Left kidney (tissue), 8 donors: ENCODE measurements at places on chromosomes 16 and 17.

GRCh38 chr16:78916928-78917545, 683.5 kb downstream of the MAF start:
- no peak for DNase-seq

DNA sequence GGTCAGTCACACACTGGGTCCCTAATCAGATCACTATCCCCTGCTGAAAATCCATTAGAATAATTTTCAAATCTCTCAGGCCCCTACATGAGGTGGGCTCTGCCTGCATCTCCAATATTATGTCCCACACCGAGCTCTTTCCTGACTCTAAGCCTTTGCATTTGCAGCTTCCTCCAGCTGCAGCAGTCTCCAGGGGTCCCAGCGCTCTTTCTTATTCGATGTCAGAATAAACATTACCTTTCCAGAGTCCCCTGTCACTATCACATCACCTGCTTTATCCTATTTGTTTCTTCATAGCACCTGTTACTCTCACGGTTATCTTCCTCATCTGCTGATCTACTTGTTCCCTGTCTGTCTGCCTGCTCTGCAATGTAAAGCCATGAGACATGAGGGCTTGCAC, 57.3 kb upstream of the MON1B start:
- no peak for DNase-seq

GRCh38 chr16:30934827-30935557, 11.6 kb downstream of the FBXL19 start:
- no peak for DNase-seq

GRCh38 chr16:49716339-49716934, 139.5 kb downstream of the ZNF423 start:
- no peak for DNase-seq

DNA sequence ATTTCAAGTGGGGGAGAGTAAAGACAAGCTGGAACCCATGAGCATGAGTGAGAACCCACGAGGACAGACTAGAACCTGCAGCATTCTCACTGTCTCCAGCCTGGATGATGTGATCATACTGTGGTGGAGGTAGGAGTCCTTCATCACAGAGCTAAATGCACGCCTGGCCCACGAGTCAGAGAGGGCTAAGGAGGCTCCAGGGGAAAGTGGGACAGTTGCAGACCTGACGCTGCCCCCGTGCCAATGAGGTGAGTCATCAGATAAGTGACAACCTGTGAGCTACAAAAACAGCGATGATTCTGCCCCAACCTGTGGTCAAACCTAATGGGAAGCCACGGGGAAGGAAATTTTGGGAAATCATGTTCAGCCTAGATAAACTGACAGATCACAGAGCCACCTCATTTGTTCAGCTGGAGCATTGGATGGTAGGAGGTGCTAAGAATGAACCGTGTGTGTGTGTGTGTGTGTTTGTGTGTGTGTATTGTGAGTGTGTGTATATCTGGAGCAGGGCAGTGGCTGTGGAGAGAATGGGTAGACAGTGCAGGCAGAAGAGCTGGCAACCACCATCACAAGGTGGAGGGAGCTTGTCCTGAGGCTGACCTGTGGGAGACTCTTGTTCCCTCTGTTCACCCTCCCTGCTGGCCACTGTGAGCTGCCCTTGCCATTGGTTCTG, 131.8 kb downstream of the UTP18 start:
- no peak for DNase-seq

GRCh38 chr17:48456589-48456988, 26.6 kb upstream of the SKAP1 start:
- DNase-seq = no peak

DNA sequence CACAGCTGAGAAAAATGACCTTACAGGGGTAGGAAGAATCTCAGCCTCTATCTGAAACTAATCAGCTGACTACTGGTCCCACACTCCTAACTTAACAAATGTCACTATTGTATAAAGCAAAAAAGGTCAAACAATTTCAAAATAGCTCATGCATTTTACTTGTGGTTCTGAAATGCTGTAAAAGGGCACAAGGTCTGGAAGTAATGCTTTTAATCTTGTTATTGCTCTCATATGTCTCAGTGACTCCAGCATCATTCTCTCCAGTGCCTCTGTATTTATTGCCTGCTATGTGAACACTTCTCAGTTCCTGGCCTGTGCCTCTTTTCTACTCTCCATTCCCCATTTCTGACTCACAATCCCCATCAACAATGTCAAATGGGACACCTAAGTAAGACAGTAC, 937.7 kb downstream of the CDH11 start:
- no peak for DNase-seq

DNA sequence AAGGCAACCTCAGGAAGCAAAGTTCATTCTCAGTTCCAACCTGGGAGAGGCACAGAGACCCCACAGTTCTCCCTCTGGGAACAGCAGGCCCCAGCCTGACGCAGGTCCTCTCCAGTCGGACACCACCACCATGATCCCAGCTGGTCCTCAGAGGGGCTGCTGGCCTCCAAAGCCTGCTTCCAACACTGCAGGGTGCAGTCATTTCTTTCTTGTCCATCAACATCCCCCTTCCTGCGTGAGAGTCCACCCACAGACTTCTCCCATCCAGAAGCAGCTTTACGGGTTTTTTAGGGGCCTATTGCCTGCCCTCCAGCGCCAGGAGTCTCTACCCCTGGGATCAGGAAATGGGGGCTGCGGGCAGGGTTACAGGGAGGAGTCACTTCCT, 29.3 kb upstream of the TNRC6C start:
- no peak for DNase-seq

- no peak for DNase-seq
Observed at GRCh38 chr16:60478810-60479209, 1557.4 kb downstream of the CDH8 start.

GRCh38 chr16:58732545-58733247, 1.4 kb downstream of the GOT2 start:
- no peak for DNase-seq

DNA sequence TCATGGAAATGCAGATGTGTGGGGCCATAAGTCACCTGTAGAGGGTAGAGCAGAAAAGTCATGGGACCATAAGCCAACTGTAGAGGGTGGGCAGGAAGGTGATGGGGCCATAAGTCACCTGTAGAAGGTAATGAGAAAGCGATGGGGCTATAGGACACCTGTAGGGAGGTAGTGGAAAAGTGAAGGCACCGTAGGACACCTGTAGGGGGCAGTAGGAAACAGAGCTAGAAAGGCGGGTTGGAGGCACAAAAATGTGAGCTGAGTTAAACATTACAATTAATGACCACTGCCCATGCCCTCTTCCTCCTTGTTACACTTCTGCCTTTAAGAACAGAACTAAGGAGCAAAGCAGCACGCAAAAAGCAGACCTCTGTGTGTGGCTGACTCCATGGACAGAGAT, 150.1 kb downstream of the SHISA6 start:
- no peak for DNase-seq

DNA sequence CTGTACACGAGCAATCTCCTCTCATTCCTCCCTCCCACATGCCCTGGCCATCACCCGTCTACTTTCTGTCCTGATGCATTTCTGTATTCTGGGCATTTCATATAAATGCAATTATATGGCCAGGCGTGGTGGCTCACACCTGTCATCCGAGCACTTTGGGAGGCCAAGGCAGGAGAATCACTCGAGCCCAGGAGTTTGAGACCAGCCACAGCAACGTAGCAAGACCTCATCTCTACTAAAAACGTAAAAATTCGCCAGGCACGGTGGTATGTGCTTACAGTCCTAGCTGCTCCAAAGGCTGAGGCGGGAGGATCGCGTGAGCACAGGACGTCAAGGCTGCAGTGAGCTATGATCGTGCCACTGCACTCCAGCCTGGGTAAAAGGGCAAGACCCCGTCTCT, 4.8 kb downstream of the MEAK7 start:
- DNase-seq = no peak

GRCh38 chr16:31167315-31167714, 12.6 kb upstream of the FUS start:
- no peak for DNase-seq

DNA sequence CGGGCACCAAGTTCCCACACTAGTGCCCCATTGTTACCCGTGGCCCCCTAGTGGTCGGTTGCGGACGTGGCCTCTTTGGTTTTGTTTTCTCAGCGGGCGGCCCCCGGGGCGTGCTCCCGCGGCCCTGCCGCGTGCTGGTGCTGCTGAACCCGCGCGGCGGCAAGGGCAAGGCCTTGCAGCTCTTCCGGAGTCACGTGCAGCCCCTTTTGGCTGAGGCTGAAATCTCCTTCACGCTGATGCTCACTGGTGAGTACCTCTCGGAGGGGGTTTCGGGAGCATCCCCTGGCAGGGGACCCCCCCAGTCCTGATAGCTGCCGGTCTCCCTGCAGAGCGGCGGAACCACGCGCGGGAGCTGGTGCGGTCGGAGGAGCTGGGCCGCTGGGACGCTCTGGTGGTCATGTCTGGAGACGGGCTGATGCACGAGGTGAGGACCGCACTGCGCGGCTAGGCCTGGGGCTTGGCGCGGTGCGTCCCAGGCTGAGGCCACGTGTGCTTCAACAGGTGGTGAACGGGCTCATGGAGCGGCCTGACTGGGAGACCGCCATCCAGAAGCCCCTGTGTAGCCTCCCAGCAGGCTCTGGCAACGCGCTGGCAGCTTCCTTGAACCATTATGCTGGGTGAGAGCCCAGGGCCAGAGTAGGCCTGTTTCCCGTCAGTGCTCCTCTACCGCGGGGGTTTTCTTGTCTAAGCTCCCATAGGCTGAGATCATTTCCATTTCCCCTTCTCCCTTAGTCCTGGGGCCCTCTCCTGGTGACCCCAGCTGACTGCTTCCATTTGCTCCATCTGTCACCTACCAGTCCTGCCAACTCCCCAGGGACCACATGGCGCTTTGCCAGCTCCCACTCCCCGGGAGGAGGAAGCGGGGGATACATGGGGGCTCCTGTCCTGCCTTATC, 1.7 kb downstream of the SPHK1 start:
- DNase-seq = no peak
